Karpas-422 (cell line): ENCODE measurements at places on chromosomes 3 and 15.

DNA sequence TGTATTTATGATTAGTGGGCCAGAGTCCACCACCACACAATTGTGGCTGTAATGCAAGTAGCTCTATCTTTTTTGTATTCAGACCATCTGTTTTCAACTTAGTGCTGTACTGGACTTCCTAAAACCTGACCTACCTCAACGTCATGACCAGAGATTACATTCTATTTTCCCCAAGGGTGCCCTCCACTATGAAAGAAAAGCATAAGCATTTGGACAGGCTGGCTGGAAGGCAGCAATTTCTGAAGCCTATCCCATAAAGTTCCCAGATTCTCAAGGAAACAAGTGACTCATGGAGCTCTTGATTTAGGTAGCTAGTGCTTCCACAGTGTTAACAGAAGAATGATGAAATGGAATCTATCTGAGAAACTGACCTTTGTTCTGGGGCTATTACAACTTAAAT lies 75.8 kb downstream of the COL8A1 start:
- DNase-seq, result no peak

- DNase-seq, result no peak
Observed at GRCh38 chr3:194976874-194977273, 291.2 kb downstream of the FAM43A start.

GRCh38 chr3:44442596-44443309 lies 34.7 kb downstream of the ZNF445 start:
- DNase-seq, result no peak

DNA sequence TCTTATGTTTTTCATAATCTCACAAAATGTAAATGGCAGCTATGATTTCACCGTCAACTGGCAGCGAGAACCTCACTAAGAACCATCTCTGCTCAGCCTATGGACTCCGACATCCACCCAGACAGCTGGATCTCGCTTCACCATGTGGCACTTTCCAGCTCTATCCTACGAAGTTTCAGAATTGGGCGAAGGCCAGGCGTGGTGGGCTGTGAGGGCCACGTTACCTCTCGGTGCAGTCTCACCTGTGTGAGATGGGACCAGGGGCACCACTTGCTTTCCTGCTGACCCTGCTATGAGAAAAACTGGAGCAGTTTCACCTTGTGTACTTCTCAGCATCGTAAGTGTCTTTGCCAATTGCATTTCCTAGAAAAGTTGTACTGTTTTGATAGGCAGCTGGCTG lies 32.3 kb downstream of the CHDH start:
- DNase-seq, result no peak
